ENCODE measurements at places on chromosomes 13 and 19.

GRCh38 chr13:32008518-32009175 is 22.9 kb upstream of the FRY start:
- DNase-seq, result no peak

GRCh38 chr13:60229708-60230272 is 66.1 kb upstream of the DIAPH3 start:
- no peak for DNase-seq

GRCh38 chr19:40625406-40626120 is 24.4 kb downstream of the LTBP4 start:
- DNase-seq, result no peak

GRCh38 chr13:108185223-108185622 is 30.1 kb downstream of the LIG4 start:
- no peak for DNase-seq

GRCh38 chr13:100333141-100333540 is 244.2 kb downstream of the PCCA start:
- no peak for DNase-seq

- DNase-seq, result no peak
Observed at GRCh38 chr19:49152119-49152550, 3.1 kb downstream of the HRC start.

GRCh38 chr19:5927441-5927821 is 13.4 kb downstream of the CAPS start:
- peak; percentile 28 for DNase-seq

DNA sequence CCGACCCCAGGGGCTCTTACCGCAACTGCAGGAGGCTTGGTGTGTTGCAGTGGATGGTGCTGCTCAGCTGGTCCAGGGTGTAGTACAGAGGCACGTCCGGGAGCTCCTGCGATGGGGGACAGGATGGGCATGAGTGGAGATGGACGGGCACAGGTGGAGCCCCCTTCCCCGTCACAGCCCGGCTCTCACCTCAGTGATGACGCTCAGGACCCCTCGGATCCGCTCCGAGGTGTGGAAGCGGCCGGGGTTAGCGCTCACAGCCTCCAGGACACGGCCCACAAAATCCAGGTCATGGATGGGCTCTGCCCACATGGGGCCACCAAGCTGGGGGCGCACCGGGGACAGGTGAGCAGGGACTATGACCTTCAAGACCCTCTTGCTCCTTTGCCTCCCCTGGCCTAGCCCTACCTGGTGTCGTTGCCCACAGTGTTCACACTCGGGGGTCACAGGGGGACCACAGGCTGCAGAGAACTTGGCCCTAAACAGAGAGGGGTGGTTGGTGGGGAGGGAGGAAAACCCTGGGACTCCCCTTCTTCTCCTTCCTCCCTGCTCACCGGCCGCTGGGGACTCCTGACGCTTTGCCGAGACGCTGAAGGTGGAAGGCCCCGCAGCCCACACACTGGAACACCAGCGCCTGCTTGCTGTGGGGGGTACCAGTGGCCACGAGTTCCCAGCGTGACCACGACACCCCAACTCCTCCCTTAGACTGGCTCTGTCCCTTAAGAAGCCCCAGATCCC is 6.9 kb upstream of the LYL1 start:
- DNase-seq, result no peak

GRCh38 chr19:19409205-19409604 is 3.7 kb downstream of the GATAD2A start:
- no peak for DNase-seq

- peak; percentile 85 for DNase-seq
Observed at GRCh38 chr19:14031719-14032480, at the start of gene IL27RA. Gene IL27RA (plus strand): TSS chr19:14031762. CDS start chr19:14031873, 111 bp downstream.

- no peak for DNase-seq
Observed at GRCh38 chr19:58518256-58519086, 1.1 kb downstream of the ZBTB45 start.

DNA sequence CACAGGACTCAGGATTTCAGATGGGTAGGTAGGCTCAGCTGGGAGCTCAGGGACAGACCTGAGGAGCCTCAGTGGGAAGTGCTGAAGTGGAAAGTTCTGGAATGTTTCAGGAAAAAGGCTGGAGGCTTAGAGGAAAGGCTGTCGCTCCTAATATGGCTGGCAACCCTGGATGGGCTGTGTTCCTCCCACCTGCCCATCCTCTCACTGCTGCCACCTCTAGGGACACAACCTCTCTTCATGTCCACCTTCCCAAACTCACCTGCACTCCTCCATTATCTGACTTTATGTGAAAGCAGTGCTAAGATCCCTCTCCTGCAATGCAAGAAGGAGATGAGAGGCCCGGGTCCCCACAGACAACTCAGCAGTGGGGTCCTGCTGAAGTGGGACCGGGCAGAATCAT is 5.8 kb upstream of the CEACAM21 start:
- no peak for DNase-seq

DNA sequence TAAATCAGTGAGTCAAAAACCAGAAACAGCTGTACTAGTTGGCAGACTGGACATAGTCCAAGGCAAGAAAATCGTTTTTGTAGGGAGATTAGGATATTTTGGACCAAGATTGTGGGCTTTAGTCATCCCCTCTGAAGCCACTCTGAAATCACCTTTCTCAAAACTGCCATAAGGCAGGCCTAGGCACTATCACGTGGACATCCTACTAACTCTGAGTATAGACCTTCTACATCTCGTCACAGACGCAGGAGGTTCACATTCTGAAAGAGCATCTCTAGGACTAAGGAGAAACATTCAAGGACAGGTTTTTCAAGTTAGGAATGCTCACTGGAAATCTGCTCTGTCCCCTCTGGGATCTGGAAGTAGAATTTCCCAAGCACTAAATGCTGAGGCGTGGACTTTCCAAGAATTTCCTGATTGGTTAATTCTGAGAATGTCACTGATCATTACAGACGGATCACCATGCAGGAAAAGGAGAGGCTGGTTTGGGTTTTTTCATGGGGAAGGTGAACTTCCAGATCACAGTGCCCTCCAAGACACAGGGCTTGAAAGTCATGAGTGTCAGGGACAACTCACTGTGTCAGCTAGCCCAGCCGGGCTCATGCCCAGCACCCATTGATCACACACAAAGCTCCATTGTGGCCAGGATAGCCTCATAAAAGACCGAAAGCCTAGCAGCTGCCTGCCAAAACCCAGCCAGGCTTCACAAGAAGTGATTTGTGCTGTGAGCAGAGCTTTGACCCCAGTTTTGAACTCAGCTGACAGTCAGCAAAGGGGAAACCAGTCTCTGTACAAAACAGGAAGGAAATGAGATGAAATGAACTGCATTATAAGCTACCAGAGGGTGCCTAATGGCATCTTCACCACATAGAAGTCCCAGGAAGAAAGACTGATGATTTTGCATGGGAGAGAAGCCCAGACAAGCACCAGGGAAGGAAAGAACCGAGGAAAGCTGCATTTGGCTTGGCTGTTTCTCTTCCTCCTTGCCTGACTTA is 2.7 kb upstream of the RUBCNL start:
- peak; percentile 79 for DNase-seq

DNA sequence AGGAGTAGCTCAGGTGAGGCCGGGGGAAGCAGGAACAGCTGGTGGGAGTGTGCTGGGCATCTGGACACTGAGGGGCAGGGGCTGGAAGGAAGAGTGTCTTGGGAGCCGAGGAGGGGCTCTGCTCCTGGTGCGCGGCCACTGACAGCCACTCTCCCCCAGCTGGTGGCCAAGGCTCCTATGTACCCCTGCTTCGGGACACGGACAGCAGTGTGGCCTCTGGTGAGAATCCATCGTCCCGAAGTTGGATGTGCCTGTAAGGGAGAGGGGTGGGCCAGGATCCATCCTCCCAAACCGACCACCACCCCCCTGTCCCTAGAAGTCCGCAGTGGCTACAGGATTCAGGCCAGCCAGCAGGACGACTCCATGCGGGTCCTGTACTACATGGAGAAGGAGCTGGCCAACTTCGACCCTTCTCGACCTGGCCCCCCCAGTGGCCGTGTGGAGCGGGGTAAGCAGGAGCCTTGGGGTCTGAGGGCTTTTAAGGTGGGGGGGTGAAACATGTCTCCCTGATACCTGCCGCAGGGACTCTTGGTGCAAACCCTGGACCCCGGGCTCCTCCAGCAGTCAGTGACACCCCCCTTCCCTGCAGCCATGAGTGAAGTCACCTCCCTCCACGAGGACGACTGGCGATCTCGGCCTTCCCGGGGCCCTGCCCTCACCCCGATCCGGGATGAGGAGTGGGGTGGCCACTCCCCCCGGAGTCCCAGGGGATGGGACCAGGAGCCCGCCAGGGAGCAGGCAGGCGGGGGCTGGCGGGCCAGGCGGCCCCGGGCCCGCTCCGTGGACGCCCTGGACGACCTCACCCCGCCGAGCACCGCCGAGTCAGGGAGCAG is 2.0 kb upstream of the USF2 start:
- DNase-seq, result peak; percentile 60

- DNase-seq, result peak; percentile 99
Observed at GRCh38 chr19:32674931-32675719, at the start of gene ANKRD27. Gene ANKRD27 (minus strand): TSS chr19:32675180. CDS start chr19:32659015, 16,165 bp downstream.

GRCh38 chr13:97238432-97238831 is 16.3 kb downstream of the MBNL2 start:
- no peak for DNase-seq

DNA sequence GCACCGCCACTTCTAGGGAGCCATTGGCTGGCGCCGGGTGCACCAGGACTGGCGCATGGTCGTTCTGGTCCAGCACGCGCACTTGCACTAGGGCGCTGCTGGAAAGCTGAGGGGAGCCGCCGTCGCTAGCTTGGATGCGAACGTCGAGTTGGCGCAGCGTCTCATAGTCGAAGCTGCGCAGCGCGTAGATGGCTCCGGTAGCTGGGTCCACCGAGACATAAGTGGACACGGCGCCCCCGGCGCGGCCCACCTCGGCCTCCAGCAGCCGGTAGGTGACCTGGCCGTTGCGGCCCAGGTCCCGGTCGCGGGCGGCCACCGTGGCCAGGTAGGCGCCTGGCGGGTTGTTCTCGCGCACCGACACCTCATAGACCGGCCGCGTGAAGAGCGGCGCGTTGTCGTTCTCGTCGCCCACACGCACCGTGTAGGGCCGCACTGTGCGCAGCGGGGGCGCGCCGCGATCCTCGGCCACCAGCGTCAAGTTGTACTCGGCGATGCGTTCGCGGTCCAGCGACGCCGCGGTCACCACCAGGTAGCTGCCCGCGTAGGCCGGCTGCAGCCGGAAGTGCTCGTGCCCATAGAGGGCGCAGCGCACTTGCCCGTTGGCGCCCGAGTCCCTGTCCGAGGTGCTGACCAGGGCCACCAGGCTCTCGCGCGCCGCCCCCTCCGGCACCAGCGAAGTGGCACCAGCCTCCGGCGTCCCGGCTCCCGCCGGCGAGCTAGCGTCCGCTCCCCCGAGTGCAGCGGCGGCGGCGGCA is 1.7 kb downstream of the PCDH8 start:
- peak; percentile 73 for DNase-seq

DNA sequence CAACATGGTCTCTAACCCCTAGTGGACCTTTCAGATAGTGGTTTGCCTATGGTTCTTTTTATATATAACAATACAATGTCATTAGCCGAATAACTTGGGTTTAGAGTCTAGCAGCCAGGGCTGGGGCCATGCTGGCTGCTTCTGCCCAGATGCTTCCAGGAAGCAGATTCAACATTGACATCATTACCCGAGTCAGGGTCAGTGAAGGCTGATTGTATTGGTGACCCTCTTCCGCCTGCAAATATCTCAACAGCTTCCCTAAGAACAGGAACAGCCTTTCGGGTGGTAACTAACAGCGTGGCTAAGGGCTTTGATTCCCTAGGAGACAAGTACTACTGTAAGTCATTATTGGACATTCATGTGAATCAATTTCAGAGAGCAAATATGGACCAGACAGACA is 476.4 kb downstream of the UQCRFS1 start:
- DNase-seq, result no peak

GRCh38 chr13:49279112-49279511 is 31.4 kb downstream of the CDADC1 start:
- no peak for DNase-seq

GRCh38 chr19:48418317-48419064 is 25.0 kb downstream of the GRIN2D start:
- DNase-seq, result no peak

Data from Peyer's patch (tissue), 4 donors.